ENCODE measurements at places on chromosomes 3 and 15. TPM values are rescaled to one million over a fixed set of nuclear protein-coding genes. Genes with fewer than 3 reads are reported as not detected.
A peak's percentile ranks its signal among the peaks of the same experiment; 100 is the strongest.

Gene SH3GL3
- total RNA-seq, result 2.7 TPM

Gene RCN2
- 68.0 TPM for total RNA-seq

Gene MAN2C1
- 80.8 TPM for total RNA-seq

Gene SNX33
- total RNA-seq, result 25.6 TPM

Gene PPP2R3A
- 18.7 TPM for total RNA-seq

Gene KBTBD13
- not detected for total RNA-seq

DNA sequence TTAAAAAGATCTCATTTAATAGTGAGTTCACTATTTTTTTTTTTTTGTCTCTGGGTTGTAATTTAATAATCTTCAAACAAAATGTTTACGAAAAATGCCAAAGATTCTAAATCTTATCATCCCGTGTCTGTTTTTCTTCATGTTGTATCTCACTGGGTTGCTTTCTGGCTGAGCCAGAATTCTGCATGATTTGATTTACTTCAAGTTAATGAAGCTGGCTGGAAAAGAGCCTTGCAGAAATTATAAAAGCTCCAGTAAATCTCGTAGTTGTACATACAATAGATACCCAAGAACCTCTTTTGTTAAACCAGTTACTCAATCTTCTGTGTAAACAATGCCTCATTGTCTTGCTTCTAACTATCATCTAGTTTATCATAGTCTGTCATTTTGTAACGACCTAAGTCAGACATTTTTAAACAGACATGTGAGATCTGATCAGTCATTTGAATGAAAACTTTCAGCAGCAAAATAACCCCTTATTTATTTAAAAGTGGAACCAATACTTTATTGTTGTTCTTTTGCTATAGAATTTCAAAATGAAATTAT lies 249.0 kb downstream of the MCTP2 start:
- H3K4me3 ChIP-seq, result no peak overlapping the region
- no peak overlapping the region for H3K27ac ChIP-seq
- DNase-seq, result no peak

DNA sequence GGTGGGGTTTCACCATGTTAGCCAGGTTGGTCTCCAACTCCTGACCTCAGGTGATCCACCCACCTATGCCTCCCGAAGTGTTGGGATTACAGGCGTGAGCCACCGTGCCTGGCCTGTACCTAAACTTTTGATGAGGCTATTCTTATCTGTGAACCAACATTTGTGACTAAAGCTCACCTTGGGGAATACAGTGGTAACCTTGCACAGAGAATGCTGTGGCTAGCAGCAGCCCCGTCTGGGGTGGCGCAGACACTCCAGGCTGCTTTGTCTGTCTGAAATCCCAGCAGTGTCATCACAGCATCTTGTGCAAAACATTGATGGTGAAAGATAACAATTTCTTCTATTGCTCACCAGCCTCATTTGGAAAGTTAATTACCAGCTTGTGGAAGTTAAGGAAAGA lies 58.9 kb downstream of the CMTM8 start:
- no peak overlapping the region for H3K4me3 ChIP-seq
- DNase-seq, result no peak
- no peaks in the 10 kb centered on the region for H3K27me3 ChIP-seq

DNA sequence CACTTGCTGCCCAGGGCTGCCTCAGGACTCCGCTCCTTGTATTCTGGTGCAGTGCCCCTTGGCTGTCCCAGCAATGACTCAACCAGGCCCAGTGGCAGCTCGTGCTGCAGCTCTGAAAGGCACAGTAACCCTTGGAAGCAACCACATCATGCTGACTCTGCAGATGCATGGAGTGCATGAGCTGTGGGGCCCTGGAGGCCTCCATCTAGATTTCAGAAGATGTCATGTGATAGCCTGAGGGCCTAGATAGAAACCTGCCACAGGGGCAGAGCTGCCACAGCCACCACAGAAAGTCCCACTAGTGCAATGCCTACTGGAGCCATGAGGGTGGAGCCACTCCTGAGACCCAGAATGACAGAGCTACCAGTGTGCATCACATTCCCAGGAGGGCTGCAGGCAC lies 117.1 kb upstream of the SMAD3 start:
- H3K36me3 ChIP-seq, result no peaks in the 10 kb centered on the region
- H3K4me1 ChIP-seq, result no peaks in the 10 kb centered on the region
- DNase-seq, result peak; percentile 62
- H3K27ac ChIP-seq, result no peak overlapping the region
- no peak overlapping the region for H3K4me3 ChIP-seq

- no peaks in the 10 kb centered on the region for H3K27me3 ChIP-seq
- H3K27ac ChIP-seq, result no peak overlapping the region
- peaks cover 20% of the 10 kb centered on the region for H3K4me1 ChIP-seq
Observed at GRCh38 chr3:185221203-185221602, 32.6 kb downstream of the EHHADH start.

DNA sequence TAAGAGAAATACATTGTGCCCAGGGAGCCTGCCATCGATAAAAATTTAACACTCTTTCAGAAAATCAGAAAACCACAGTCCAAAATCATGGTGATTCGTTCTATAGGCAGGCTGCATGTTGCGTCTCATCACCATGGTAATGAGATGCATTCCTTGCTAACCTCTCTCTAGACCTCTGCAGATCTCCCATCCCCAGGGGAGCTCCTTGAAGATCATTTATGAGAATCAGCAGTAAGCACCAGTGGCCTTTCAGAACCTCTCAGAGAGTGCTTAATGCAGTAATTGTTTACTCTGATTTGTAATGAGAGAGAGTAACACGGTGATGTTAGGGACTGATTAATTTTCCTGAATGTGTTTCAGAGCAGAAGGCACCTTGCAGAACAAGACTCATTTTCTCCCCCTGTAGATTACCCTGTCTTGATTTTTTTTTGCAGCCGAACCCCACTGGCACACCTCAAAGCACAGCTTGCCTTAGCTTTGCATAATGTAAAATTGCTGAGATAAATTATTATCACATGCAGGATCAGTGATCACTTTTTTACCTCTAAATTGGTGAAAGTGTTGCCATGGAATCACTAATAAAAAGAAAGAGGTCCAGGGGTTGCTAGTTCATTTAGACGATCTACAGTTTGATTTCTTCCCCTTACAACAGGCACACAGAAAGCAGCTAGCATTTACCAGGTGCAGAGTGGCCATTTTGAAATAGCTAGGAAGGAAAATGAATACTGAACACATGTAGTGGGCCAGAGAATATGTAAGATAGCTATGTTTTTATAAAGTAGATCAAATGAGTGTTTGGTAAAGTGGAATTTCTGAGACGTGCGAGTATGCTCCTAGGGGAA lies 98.9 kb upstream of the CHL1 start:
- H3K36me3 ChIP-seq, result no peaks in the 10 kb centered on the region
- H3K4me3 ChIP-seq, result no peak overlapping the region
- no peak overlapping the region for H3K27ac ChIP-seq
- no peaks in the 10 kb centered on the region for H3K4me1 ChIP-seq
- no peak for DNase-seq

DNA sequence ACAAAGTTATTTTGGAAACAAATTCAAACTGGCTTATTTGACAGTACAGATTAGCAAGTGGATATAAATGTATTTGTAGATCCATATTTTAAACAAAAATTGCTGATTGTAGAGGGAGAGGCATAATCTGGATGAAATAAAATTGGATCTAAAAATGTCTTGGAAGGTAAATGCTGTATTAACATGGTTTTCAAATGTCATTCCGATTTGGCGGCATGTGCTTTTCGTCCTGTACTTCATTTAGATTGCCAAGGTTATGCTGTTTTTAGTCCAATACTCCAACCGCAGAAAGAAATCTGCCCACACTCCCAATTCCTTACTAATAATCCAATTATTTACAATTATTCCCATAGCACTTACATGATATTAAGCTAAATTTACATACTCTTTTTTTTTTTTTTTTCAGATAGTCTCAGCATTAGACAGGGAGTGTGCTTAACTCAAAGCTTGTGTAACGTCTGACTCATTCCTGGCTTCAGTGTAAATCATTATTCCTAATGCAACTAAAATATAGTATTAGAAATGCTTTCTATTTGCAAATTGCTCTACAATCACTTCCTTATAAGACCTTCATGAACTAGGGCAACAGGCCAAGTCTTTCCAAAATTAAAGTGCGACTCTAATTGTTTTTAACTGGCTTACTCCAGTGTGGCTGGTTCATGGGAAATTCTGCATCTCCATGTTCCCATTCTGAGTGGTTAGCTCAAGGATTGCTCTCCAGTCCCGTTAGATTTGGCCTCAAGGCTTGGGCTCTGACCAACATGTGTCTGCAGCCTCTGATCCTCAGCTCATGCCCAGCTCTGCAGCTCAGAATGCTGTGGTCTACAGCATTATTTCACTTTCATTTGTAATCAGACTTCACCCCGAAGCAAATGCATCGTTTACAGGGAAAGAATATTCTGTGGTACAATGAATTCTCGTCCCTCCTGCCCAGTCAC lies 103.9 kb downstream of the FBN1 start:
- H3K4me1 ChIP-seq, result peaks cover 13% of the 10 kb centered on the region
- peak; percentile 82 for DNase-seq
- peak overlapping the region; percentile 67 for H3K27ac ChIP-seq

DNA sequence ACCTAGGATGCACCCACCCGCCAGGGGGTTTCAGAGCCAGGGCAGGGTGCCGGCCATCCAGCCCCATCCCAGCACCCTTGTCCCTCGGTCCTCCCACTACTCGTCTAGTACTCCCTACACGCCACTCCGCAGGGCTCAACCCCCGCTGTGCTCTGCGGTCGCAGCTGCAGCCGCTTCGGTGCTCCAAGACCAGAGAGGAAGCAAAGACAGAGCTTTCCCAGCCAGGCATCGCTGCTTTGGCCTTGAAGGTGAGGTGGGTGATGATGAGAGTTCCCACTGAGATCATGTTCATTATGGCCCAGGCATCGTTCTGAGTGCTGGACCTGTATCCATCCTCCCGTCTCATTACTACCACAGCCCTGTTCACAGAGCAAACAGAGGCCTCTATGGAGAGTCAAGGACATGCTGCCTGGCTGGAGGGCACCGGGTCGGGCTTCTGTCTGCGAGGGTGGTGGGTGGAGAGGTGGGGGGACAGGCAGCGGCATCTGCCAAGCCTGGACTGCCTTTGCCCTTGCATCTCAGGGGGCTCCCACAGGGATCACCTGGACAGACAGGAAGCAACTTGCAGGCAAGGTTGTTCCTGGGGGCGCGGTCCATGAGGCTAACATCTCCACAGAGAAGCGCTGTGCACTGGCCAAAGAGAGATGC lies 66.9 kb downstream of the KLF13 start:
- no peaks in the 10 kb centered on the region for H3K27me3 ChIP-seq
- peaks cover 14% of the 10 kb centered on the region for H3K4me1 ChIP-seq
- DNase-seq, result no peak
- no peaks in the 10 kb centered on the region for H3K36me3 ChIP-seq

GRCh38 chr15:31435912-31436628 lies 109.4 kb downstream of the KLF13 start:
- peaks cover 27% of the 10 kb centered on the region for H3K4me1 ChIP-seq
- H3K36me3 ChIP-seq, result no peaks in the 10 kb centered on the region
- H3K27me3 ChIP-seq, result no peaks in the 10 kb centered on the region
- H3K27ac ChIP-seq, result peak overlapping the region; percentile 89
- no peak for DNase-seq

DNA sequence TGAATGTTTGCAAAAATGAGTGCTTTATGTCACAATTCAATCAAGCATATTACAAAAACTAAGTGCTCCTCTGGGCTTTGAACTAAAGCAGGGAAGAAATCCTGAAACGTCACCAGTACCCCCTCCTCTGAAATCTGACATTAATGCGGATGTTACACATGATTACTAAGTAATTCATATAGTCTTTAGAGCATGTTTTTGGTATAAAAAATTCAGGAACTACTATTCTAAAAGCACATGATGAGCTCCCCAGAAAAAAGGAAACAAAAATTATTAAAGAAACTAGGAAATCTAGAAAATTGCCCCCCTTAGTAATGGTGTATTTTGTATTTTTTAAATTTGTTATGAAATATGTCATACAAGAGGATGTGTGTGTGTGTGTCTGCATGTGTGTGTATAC lies 87.7 kb downstream of the MYO5A start:
- H3K4me1 ChIP-seq, result peaks cover 9% of the 10 kb centered on the region
- H3K27me3 ChIP-seq, result no peaks in the 10 kb centered on the region
- H3K27ac ChIP-seq, result no peak overlapping the region
- no peak overlapping the region for H3K4me3 ChIP-seq
- no peak for DNase-seq

DNA sequence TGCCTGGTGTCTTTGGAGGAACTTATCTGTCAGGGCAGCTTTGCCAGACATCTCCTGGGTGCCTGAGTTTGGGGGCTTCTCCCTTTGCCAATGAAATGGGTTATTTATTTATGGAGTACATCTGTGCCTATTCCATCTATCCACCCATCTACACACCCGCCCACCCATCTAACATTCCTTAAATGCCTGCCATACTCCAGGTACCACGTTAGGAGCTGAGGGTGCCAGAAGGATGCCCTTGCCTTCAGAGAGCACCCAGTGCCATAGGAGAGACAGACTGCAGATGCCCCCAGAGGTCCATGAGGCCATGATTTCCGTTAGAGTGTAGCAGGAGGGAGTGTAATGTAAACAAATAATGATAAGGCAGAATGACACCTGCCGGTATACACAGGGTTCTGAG lies 21.8 kb upstream of the KIF23 start:
- no peak for DNase-seq
- no peak overlapping the region for H3K4me3 ChIP-seq
- no peak overlapping the region for H3K27ac ChIP-seq
- H3K4me1 ChIP-seq, result peaks cover 19% of the 10 kb centered on the region

GRCh38 chr3:130948929-130949328 lies 55.0 kb downstream of the ATP2C1 start:
- H3K27ac ChIP-seq, result no peak overlapping the region
- no peak overlapping the region for H3K4me3 ChIP-seq
- peaks cover 22% of the 10 kb centered on the region for H3K36me3 ChIP-seq
- H3K4me1 ChIP-seq, result peaks cover 11% of the 10 kb centered on the region
- DNase-seq, result no peak

Data from astrocyte (in vitro differentiated cells and primary cell).